ENCODE measurements at places on chromosomes 5 and 9.

GRCh38 chr5:87170799-87171198, 96.9 kb upstream of the RASA1 start:
- no peak for DNase-seq

- no peak for DNase-seq
These were observed 67.6 kb downstream of the GHR start for GRCh38 chr5:42490831-42491230.

DNA sequence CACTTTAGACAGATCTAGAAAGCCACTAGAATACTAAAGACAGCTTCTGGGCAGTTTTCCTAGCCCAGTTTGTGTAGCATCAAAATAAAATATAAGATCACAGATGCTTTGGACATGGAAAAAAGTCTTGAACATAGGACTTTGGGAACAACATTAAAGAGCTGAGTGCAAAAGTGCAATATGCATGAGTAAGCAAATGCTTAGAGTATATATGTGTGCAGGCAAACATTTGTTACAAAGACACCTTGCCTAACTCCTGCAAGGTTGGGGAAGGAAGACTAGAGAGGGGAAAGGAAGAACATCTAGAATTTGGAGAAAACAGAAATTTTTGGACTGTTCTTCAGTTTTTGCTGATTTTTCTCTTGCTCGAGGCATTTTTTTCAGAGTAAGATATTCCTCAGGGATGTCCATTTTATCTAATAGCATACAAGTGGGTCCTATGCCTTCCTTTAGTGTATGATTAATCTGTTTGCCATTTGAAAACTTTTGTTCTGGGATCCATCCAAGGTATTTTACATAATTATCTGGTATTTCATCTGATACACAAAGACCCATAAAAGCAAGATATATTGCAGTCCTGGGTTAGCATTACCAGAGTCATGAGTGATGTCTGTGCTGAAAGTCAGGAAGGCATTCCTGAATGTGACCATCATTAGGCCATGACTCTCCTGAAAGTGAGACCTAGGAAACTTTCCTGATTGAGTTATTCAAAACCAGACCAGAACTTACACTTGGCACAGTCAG, 142.0 kb upstream of the RGMB start:
- DNase-seq: no peak

DNA sequence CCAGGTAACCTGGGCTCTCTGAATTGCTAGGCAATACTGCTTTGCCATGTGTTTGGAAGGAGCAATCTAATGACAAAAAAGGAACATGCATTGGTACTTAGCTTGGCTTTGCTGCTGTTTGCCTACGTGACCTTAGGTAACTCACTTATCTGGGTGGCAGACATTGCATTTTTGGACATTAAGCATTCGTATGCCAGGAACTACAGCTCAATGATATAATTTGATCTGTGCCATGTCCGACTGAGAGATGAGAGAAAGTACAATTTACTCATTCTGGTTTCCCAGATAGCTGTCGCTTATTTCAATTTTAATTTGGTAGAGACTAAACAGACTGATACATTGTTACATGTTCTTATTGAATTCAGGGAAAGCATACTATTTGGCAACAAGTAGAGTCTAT, 63.2 kb upstream of the FRRS1L start:
- no peak for DNase-seq

Measured in stimulated activated CD8-positive, alpha-beta memory T cell treated with anti-CD3 and anti-CD28 coated beads, Interleukin-15, amount 100 ng/mL, for 24 hours (primary cell).